ENCODE measurements at places on chromosomes 3 and 15.

DNA sequence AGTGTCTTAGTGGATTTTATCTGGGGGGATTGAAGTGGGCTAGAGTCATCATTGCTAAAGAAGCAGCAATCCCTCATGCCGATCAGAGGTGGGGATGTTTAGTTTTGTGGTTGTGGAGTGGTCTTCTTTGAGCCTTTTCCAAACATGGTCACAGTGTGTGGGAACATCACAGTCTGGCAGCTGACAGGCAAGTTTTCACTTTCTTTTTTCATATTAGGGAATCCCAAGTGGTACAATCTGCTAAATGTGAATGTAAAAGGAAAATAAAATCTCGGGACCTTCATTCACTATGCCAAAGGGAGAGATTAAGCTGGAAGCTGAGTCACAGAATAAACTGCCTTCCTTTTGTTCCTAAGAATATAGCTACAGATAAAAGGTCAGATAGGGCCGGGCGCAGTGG is 10.4 kb upstream of the CX3CR1 start:
- DNase-seq = no peak

- DNase-seq = no peak
Observed at GRCh38 chr3:16413321-16413720, 100.2 kb downstream of the RFTN1 start.

DNA sequence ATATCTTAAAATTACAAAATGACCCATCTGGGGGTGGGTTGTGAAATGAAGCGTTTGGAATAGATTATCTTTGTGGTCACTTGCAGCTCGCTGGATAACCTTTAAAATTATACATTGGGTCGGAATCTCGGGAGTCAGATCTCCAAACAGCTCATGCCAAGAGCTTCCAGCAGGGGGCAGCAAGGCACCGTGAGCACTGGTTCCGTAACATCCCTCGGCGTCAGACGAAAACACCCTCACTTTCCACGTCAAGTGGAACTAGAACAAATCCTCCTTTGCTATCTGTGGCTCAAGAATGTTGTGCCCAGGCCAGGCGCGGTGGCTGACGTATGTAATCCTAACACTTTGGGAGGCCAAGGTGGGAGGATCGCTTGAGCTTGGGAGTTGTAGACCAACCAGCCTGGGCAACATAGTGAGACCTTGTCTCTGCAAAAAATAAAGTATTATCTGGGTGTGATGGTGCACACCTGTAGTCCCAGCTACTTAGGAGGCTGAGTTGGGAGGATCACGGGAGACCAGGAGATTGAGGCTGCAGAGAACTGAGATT is 31.1 kb downstream of the UMPS start:
- DNase-seq = peak; percentile 90

- DNase-seq = peak; percentile 31
Observed at GRCh38 chr15:50506121-50506520, 40.3 kb downstream of the USP50 start.

GRCh38 chr3:115982629-115983028 is 359.3 kb downstream of the GAP43 start:
- DNase-seq = no peak

DNA sequence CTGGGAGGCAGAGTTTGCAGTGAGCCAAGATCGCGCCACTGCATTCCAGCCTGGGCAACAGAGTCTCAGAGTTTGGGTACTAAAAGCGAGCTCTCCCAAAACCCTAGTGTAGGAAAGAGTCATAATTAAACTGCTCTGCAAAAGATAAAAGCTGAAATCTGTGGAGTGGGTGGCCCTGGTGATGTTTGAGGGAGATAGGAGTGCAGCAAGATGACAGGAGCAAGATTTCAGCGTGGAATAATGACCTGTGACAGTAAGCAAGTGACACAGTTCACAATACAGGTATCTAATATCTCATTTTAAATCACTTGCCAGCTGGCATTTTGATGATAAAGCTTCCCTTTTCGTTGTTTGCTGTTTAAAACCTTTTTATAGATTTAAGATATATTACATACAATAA is 79.3 kb downstream of the MDFIC2 start:
- DNase-seq = no peak

- no peak for DNase-seq
Observed at GRCh38 chr3:3816034-3816433, 16.8 kb downstream of the LRRN1 start.

DNA sequence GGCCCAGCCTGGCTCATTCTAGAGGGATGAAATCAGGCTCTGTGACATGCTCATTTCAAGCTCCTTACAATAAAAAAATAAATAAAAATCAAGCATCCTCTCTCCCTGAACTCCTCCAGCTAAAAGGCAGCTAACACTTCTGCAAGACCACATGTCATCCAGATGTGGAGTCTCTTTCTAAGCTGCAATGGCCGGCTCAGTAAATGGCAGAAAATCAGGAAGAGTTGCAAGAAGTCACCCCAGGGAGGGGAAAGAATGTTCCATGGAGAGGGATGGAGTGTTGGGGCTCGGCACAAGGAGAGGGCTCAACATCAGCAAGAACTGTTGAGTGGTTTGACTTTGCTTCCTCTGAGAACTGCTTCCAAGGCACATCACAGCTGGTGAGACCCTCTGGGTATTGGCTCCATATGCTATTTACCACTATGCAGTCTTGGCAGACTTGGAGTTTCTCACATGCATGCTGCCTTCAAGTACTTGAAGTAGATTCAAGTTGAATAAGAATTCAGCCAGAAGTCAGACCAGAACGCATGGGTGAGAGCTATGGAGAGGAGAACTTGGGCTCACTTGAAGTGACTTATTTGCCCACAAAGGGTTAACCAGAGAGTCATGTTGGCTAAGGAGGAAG is 689.0 kb downstream of the NTRK3 start:
- no peak for DNase-seq

GRCh38 chr15:95078003-95078402 is 846.6 kb downstream of the MCTP2 start:
- no peak for DNase-seq

- DNase-seq = no peak
Observed at GRCh38 chr3:45187694-45188141, 38.4 kb downstream of the TMEM158 start.

GRCh38 chr3:48739955-48740823 is 23.2 kb upstream of the IP6K2 start:
- peak; percentile 89 for DNase-seq

DNA sequence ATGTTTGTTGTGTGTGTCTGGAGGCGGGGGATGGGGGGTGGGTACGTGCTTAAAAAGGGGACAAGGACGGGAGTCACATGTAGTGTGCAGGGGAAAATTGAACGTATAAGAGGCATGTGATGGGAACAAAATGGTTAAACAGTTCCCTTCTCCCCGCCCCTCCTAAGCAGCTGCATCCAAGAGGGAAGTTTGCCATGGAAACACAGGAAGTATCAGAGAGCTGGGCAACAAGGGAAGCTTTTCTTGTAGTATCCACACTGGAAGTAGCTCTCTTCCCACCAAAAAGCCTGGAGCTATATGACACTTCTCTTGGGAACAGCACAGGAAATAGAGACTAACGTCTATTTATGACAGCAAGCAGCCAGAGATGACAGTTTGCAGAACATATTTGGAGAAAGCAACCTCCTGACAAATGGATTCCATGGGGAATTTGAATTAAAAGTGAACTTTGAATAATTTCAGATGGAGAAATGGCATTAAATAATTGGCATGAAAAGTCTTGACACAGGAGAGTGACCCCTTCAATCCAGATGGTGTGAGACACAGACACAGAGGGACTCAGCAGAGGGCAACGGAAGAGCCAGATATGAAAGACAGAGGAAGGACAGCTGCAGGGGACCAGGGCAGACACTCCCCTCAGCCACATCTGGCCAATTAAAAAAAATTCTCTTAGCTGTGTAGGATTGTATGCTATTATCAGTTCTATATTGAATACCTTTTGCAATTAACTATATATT is 294.2 kb upstream of the TBL1XR1 start:
- no peak for DNase-seq

- no peak for DNase-seq
Observed at GRCh38 chr15:38111070-38111469, 141.6 kb upstream of the SPRED1 start.

DNA sequence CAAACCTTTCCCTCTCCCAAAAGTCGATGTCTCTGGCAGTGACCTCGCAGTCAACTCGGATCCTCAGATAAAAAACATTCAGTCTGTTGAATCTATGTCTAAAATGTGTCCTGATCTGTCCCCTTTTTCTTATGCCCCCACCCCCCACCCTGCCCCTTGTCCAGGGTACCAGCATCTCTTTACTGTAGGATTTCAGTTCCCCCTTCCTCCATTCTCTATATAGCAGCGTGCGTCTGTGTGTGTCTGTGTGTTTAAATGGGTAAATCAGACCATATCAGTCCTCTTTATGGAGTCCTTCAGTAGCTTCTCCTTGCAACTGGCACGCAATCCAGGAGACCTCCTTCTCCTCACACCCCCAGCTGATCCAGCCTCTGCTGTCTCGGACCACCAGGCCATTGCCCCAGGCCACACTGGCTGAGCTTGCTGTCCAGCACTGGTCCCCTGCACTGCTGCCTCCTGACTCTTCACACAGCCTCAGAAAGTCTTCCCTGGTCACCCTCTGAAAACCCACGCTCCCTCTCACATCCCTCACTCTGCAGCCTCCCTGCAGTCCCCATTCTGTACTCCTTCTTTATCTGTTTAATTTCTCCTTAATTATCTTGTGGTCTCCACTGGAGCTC is 1.5 kb downstream of the LRRK1 start:
- no peak for DNase-seq

DNA sequence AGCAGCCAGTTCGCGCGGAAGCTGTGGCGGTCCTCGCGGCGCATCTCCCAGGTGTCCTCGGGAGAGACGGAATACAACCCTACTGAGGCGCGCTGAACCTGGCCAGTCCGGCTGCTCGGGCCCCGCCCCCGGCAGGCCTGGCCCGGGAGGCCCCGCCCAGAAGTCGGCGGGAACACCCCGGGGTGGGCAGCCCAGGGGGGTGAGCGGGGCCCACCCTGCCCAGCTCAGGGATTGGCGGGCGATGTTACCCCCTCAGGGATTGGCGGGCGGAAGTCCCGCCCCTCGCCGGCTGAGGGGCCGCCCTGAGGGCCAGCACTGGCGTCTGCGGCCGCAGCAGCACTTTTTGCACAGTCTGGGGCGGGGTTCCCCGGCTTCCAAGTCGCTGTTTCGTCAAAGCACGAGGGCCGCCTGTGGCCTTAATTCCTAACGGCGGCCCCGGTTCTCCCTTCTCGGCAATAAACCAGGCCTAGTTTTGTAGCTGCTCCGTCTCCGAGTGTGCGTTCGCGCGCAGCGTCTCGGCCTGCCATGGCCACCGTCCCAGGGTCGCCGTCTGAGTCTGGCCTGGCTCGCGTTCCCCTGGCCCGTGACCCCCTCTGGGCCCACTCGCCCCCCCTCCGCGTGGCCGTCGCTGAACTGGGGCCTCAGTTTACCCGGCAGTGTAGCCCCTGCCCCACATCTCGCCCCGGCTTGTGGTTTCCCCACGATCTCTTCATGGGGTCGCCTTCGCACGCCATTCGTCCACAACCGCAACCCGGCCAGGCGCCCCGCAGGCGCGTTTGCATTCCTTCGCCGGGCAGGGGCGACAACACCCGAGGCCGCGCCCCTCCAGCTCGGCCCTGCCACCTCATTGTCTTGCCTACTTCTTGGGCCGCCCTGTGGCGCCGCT is 30.0 kb downstream of the NBEAL2 start:
- DNase-seq = peak; percentile 93

- no peak for DNase-seq
Observed at GRCh38 chr15:100695048-100695447, 92.7 kb downstream of the ASB7 start.

GRCh38 chr15:60914360-60914759 is 314.7 kb downstream of the RORA start:
- DNase-seq = no peak

DNA sequence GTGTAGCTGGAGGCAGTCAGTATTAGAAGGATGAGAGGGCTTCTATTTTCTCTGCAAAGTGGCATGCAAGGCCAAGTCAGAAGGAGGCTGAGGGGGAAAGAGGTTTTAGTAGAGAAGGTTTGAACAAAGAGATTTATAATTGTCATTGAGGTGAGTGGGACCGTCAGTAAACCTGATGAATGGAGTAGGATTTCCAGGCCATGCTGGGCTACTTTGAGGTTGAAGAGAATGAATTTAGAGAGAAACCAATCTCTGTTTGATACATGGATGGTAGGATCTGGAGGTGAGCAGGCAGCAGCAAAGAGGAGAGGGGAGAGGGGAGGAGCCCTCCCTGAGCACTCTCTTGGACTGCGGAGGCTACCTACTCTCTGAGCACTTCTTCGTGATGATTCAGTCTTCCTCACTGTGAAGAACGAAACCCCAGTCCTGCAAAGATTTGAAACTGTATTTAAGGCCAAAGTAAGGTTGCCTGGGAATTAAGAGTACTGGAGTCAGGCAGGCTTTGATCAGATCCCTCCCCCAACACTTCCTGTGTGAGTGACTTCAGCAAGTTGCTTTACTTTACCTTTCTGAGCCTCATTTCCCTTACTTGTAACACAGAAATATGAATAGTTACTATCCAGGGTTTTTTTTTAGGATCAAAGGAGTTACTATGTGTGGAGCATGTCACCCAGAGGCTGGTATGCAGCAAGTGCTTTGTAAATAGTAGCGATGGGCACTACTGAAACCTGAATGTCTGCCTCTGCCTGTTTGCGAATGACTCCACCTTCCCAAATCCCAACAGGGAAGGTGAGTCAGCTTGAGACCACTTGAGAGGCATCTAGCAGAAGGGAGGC is 75.8 kb downstream of the RPL39L start:
- DNase-seq = no peak

DNA sequence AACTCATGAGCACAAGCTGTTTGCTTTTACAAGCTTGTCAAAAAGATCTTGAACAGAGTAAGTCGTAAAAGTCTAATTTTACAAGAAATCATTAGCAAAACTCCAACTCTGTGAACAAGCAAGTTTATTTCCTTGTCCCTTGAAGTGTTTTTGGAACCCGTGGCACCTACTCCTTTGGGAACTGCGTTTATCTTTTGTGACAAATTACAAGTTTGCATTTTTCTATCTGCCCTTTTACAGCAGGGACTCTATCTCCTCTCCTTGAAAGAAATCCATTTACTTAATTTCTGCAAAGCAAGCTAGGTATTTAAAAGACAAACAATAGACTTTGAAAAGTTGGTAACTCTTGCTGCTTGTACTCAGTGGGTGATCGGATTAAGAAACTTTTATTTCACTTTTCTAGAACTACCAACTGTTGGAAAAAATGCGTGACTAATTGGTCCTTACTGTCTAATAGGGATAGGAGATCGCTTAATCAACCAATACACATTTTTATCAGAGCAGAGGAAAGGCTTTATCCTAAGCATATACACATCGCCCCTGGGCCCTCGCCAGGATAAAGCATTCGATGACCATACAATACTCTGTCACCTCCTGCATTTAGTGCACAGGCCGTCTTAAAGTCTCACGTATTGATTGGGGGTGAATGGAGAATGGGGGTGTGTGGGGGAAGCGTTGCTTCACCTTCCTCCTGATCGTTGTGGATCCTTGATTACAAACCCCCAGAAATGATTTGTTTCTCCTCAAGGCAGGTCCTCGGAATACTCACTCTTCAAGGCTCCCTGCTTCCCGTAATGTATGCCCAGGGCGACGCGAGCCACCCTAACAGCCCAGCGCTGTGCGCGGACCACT is 1.7 kb downstream of the PRTG start:
- DNase-seq = no peak

- no peak for DNase-seq
Observed at GRCh38 chr3:66991459-66991858, 6.6 kb upstream of the KBTBD8 start.
